RWPE1 (cell line): ENCODE measurements at places on chromosomes 1 and 21.

DNA sequence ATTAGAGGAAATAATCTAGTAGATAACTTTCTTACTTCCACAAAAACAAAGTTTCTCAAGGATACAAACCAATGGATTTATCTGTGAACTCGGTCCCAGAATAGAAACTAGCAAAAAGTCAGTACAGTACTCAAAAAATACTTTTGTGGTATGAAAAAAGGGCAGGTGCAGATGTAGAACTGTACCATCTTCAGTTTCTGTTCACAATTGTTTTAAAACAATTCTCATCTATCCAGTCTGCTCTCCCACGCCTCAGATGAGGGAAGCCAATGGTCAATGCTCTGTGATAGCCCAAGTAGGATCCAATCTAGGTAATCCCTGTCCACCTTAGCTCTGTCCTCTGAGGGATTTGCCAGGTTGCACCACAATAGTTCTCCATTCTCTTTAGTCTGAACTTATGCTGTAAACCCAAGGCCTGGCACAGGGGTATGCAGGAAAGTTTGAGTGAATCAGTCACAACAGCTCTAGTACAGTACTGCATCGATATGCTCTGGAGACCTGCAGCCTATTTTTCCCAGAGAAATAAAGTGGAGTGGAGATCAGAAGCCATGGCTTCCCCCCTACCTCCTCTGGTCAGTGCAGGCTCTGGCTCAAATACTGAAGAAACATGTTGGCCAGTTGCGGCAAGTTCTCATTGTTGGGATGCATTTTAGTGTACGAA, 1.4 kb downstream of the KTI12 start:
- no peak for DNase-seq

GRCh38 chr1:152886758-152887409, 8.8 kb downstream of the SMCP start:
- peak; percentile 26 for DNase-seq

DNA sequence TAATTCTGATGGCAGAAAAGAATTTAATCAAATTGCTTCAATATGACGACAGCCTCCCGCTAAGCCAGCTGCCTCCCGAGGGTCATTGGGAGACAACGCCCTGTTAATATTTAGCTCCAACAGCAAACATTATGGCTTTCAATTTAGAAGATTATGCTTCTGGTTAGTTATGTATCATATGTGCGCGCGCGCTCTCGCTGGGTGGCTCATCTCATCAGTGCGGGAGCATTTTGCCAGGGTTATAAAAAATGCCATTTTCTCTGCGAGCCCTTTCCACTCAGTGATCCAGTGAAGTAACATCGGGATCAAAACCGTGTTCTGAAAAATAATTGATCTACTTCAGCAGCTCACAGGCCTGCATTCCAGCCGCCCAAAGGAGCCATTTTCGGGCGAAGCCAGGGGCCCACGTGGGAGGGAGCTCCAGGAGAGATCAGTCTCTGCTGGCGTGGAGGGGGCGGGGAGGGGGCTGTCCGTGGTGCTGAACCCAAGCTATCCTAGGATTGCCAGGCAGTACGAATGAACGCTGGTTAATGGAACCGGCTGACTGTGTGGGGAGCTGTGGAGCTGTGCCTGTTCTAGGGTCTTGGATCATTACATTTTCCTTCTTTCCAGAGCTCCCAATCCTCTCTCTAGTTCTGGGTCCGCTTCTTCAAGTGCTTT, 219.1 kb upstream of the ZC3H12A start:
- DNase-seq, result peak; percentile 45

DNA sequence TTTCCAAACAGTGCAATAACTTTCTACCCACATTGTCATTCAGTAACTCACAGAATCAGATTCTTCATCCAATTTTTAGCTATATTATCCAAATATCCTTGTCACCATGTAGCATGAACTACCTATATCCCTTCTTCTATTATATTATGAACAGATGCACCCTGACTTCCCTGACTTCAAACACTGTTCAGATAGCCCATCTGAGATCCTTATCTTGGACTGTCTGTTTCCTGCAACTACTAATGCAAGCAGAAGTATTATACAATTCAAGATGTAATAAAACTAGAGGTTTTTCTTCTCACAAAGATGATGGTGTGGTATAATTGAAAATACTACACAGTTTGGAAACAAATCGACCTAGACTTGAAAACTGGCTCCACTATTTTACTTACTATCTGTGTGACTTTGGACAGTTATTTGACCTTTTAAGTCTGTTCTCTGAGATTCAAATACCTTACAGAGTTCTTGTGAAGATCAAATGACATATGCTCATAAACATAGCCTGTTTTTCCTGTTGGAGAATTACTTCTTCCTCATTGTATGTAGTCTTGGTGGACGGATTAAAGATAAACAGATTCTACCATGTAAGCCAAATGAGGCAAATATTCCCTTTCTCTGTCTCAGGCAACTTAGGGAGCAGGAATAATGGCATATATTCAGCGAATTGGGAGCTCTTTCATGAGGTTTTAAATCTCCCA, 407.9 kb upstream of the ZRANB2 start:
- no peak for DNase-seq

DNA sequence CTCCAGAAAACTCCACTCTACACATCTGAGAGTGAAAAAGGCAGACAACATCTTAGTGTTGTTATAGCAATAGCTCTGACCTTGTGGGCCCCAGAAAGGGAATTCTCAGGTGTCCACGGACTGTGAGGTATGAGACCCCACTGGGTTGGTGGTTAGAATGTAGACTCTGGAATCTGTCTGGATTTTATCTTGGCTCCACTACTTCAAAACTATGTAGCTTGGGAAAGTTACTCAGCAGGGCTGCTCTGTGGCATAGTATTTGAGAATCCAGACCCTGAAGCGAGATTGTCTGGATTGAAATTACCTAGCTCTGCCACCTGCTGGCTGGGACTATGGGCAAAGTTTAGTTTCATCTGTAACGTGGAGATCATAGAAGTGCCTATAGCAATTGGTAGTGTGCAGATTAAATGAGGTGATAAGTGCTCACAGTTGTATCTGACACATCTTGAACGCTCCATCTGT, 25.8 kb downstream of the PRDM2 start:
- peak; percentile 28 for DNase-seq
